ENCODE measurements at places on chromosomes 13 and 19. TPM values are rescaled to one million over a fixed set of nuclear protein-coding genes. Genes with fewer than 3 reads are reported as not detected.

The CERS1 gene
- not detected for total RNA-seq

The VN1R4 gene
- total RNA-seq = not detected

The NCAN gene
- total RNA-seq = 0.72 TPM

The ADAMTSL5 gene
- total RNA-seq = 5.1 TPM

The OVOL3 gene
- not detected for total RNA-seq

The ZNF331 gene
- total RNA-seq = 13.5 TPM

GRCh38 chr19:43768273-43769050 lies 12.3 kb downstream of the KCNN4 start:
- no peak for DNase-seq

GRCh38 chr19:17196610-17197009 lies 18.5 kb upstream of the USE1 start:
- DNase-seq = no peak

DNA sequence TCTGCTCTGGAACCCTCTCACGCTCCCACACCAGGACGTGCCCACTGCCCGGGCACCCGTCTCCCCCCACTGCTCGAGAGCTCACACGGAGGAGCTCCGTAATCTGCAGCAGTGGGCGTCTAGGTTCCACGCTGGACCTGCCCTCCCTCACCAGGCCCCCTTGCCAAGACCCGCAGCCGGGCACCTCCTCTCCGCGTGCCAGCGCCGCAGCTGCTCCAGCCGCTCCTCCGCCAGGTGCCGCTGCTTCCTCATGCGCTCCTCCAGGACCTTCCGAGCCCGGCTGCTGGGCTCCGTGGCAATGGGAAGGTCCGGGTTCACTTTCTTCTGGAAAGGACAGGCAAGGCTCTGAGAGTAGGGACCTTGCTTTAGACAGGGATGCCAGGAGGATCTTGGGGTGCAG lies 35.0 kb upstream of the MATK start:
- no peak for DNase-seq

DNA sequence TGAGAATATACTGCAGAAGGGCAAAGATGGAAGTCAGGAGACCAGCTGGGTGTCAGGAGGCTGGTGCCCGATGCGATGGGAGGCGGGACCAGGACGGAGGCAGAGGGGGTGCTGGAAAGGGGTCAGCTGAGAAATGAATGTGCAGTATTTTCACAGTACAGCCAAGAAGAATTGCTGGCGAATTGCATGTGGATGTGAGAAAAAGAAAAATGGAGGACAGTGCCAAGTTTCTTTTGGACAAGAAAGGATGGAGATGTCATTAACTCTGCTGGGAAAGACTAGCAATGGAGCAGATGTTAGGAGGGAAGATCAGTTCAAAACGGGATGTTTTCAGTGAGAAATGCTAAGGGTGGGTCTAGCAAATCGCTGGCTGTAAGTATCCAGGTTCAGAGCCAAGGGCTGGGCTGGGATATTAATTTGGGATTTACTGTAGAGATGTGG lies 7.0 kb downstream of the CRYL1 start:
- no peak for DNase-seq

- no peak for DNase-seq
Observed at GRCh38 chr13:97555034-97555433, 121.1 kb downstream of the RAP2A start.

DNA sequence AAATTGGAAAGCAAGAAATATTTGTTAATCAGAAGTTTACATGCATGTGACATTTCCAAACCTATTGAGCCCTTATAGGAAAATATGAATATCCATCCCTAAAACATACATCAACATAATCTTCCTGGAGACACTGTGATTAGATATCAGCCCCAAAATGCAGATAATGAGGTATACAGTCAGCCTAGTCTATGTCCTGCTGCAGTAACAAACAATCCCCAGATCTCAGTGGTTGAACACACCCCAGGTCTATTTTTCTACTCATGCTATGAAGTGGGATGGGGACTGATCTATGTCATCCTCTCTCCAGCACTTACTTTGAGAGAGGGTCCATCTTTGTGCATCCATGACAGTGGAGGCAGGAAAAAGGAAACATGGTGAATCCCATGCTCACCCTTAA lies 31.2 kb downstream of the CACNA1A start:
- DNase-seq = no peak

DNA sequence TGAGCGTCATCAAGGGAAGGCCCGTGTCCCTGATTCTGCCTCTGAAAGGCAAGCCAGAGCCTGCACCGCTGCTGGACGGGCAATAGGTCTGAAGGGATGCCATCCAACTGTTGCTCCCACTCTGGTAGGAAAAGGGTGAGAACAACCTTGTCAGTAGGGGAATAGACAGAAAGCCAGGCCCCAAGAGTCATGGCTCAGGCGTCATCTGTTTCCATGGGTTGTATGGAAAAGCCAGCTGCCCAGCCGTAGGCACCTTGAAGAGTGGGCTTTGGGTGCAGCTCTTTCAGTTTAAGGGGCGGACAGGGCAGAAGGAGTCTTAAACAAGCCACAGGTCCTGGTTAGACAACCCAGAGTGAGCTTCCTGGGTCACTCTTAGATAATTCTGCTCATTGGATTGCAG lies 66.5 kb downstream of the RNF6 start:
- no peak for DNase-seq

DNA sequence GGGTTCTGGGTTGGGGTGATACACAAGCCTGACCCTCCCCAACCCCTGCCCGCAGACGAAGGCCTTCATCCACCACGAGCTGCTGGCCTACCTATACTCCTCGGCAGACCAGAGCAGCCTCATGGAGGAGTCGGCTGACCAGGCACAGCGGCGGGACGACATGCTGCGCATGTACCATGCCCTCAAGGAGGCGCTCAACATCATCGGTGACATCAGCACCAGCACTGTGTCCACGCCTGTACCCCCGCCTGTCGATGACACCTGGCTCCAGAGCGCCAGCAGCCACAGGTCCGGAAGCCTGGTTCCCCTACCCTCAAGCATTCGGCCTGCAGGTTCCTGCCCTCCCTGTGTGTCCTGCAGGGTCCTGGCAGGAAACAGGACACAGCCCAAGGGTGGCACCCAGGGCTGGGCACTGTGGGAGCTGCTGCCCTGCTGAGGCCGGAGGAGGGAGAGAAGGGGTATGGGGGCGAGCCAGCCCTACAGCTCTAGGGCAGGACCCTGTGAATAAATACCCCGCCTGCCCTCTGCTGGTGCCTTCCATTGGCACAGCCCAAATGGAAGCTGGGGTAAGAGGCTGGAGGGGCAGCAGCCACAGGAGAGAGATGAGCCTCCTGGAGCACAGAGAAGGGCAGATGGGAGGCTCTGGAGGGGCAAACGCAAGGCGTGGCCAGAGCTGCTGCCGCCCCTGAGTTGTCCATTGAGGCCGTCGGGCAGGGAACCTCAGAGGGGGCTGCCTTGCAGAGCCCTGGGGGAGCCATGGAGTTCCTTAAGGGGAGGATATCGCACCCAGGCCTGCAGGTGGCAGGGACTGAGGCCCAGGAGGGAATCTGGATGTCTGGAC lies 6.8 kb downstream of the TMED1 start:
- DNase-seq = no peak

All from umbilical cord (tissue), 2 donors.